SJSA1 (cell line): ENCODE measurements at places on chromosomes 2 and 18. TPM values are rescaled to one million over a fixed set of nuclear protein-coding genes. Genes with fewer than 3 reads are reported as not detected.

Gene CGREF1
- 2.1 and 3.1 TPM in 2 replicates for total RNA-seq

Gene FNDC4
- 2.2 and 3.9 TPM in 2 replicates for total RNA-seq

Gene DOCK10
- 32.6 and 42.4 TPM in 2 replicates for total RNA-seq

Gene CCDC121
- 2.4 and 2.9 TPM in 2 replicates for total RNA-seq

Gene SH3RF3
- total RNA-seq: 3.6 and 6.1 TPM in 2 replicates

- peaks cover 65% of the 10 kb centered on the region for H3K4me1 ChIP-seq
- no peak overlapping the region for H3K4me3 ChIP-seq
- peak; percentile 76 for DNase-seq
- peak overlapping the region; percentile 47 for H3K27ac ChIP-seq
- no peaks in the 10 kb centered on the region for H3K27me3 ChIP-seq
- peaks cover 6% of the 10 kb centered on the region; the same call in 1 of the 2 replicates for H3K36me3 ChIP-seq
These were observed 2.5 kb upstream of the SH3RF3 start for GRCh38 chr2:109126501-109126860.

DNA sequence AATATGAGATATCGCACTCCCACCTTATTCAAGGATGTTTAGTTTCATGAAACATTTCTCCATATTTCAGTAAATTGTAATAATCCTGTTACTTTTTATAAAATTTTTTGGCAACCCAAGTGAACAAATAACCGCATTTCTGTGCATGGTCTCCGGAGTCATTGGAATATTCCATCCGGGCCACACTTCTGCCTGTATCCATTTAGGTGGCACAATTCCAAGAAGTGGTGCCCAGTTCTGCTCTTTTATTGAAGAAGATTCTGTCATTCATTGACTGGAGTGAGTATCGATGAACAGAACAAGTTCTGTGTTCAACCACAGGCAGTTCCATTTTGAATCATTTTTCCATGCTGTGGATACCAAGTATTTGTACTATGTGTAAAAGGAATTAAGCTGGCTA is 26.6 kb upstream of the ICOS start:
- H3K27ac ChIP-seq: no peak overlapping the region
- no peaks in the 10 kb centered on the region; the same call in 1 of the 2 replicates for H3K27me3 ChIP-seq
- no peak overlapping the region for H3K4me3 ChIP-seq
- DNase-seq: no peak
- no peaks in the 10 kb centered on the region for H3K36me3 ChIP-seq

GRCh38 chr2:57842531-57842930 is 204.1 kb upstream of the VRK2 start:
- no peaks in the 10 kb centered on the region for H3K36me3 ChIP-seq
- H3K27me3 ChIP-seq: no peaks in the 10 kb centered on the region
- no peak for DNase-seq
- H3K4me1 ChIP-seq: no peaks in the 10 kb centered on the region

DNA sequence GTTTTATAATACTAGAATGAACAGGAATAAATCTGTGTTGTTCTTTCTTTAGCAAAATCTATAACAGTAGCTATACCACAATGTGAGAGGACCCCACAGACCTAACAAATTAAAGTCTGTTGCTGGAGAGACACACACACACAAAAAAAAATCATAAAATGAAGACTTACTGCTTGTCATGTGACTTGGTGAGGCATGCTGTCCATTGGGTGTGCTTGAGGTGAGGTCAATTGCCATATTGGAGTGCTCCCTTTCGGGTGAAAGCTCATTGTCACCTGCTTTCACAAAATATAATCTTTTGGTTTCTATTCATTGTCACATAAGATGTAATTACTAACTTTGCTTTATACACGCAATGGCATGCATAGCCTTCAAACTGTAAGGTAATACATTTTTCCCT is 3.9 kb downstream of the IKZF2 start:
- no peaks in the 10 kb centered on the region for H3K27me3 ChIP-seq
- no peak overlapping the region for H3K27ac ChIP-seq
- no peak for DNase-seq
- H3K36me3 ChIP-seq: peaks cover 4% of the 10 kb centered on the region
- H3K4me1 ChIP-seq: no peaks in the 10 kb centered on the region

GRCh38 chr18:44887227-44887631 is 206.5 kb downstream of the SETBP1 start:
- H3K36me3 ChIP-seq: no peaks in the 10 kb centered on the region; the same call in 1 of the 2 replicates
- H3K27ac ChIP-seq: no peak overlapping the region
- no peak overlapping the region for H3K4me3 ChIP-seq
- DNase-seq: peak; percentile 49
- no peaks in the 10 kb centered on the region for H3K27me3 ChIP-seq

- no peaks in the 10 kb centered on the region for H3K4me1 ChIP-seq
- H3K27me3 ChIP-seq: no peaks in the 10 kb centered on the region
- DNase-seq: peak; percentile 61
- H3K4me3 ChIP-seq: no peak overlapping the region
These were observed 49.6 kb upstream of the ITSN2 start for GRCh38 chr2:24409700-24410556.

DNA sequence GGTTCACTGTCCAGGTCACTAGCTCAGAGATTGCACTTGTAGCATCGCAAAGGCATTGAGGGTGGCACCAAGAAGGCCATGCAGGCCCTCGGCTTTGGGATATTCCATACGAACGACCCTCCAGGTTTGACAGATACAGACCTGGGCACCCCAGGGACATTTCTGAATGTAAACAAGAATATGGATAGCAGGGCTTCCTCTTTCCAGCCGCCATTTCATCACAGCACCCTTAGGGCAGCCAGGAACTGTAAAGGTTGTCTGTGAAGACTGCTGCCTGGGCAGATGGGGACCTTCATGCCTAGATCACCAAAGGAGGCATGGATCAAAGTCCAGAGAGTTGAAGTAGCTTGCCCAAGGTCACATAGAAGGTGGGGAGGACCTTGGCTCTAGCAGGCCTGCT is 70.5 kb downstream of the ACTR2 start:
- no peak overlapping the region for H3K27ac ChIP-seq
- H3K4me3 ChIP-seq: no peak overlapping the region
- no peaks in the 10 kb centered on the region for H3K36me3 ChIP-seq

DNA sequence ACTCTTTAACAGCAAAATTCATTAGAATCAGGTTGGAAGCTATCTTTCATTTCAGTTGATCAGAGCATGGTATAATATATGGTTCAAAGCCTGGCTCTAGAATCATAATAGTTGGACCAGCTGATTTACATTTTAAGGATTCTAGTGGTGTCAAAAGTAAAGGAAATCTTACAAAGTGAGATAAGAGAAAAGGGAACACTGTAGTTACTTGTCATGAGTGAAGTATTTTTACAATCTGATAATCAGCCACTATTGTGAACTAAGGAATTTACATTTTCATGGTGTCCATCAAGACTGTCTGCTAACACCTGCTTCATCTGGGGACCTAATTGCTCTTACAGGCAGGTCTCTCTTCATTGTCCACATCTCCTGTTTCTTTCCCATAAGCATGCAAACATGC is 161.1 kb downstream of the SLC39A10 start:
- no peaks in the 10 kb centered on the region for H3K4me1 ChIP-seq
- H3K36me3 ChIP-seq: no peaks in the 10 kb centered on the region
- no peak overlapping the region for H3K27ac ChIP-seq
- no peak overlapping the region for H3K4me3 ChIP-seq
- no peak for DNase-seq

DNA sequence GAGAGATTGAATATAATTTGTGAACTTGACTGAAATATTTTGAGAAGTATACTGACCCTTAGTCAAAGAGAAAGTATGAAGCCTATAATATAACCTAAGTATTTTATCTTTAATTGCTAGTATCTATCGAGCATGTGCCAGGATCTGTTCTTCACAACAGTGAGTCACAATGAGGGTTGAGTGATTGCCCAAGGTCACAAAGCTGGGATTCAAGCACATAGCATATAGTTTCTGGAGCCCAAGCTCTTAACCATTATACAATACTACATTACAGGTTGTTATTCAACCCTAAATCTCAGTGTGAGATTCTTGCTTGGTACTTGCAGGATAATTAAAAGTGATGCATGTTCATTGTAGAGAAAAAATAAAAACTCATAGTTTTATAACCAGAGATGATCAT is 97.2 kb downstream of the RAB3GAP1 start:
- H3K27ac ChIP-seq: no peak overlapping the region
- no peak for DNase-seq
- H3K27me3 ChIP-seq: no peaks in the 10 kb centered on the region
- H3K4me1 ChIP-seq: no peaks in the 10 kb centered on the region
- H3K36me3 ChIP-seq: peaks cover 32% of the 10 kb centered on the region
